ENCODE measurements at places on chromosomes 4 and X.

- no peak for DNase-seq
Observed at GRCh38 chrX:1824855-1825254, 210.0 kb downstream of the ASMT start.

GRCh38 chrX:22559506-22559905, 286.8 kb downstream of the CBLL2 start:
- DNase-seq: no peak

- no peak for DNase-seq
Observed at GRCh38 chrX:44971674-44972073, 98.7 kb downstream of the KDM6A start.

DNA sequence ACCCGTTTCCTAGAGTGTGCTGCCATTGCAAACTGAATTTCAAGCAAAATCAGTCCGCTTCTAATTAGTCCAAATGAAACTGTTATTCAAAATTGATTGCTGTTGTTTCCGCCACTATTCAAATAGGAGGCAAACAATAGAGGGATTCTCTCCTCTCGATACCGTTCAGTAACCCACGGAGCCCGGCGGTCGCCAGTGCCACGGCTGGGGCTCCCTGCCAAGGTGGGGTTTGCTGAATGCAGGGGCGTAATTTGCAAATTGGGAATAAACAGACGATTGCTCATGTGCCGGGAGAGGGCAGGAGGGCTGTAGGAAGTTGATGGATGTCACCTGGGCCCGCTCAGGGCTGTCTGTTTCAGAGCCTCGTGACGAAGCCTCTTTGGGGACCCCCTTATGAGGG, 8.8 kb downstream of the ADRA2C start:
- no peak for DNase-seq

GRCh38 chr4:36243355-36244256, 708 bp downstream of the ARAP2 start:
- DNase-seq: no peak

GRCh38 chr4:8856835-8857621, 14.6 kb downstream of the HMX1 start:
- DNase-seq: no peak

GRCh38 chr4:180253419-180253818, 1989.8 kb upstream of the TENM3 start:
- DNase-seq: no peak

DNA sequence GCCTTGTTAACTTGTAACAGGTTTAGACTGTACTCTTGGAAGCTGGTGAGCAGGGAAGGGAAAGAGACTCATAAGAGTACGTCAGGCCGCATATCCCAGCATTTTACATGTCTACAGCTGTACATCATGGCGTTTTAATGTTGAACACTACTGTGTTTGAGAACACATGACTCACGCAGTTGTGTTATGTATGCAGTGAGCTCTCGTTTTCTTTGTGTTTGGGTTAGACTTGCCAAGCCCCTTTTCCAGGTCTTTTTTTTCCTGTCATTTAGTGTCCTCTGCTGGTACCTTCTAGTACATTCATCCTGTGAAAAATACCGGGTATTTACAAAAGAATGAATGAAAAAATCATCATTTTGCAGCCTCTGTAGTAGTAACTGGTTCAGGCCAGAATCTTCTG, 35.3 kb downstream of the SMS start:
- DNase-seq: no peak

DNA sequence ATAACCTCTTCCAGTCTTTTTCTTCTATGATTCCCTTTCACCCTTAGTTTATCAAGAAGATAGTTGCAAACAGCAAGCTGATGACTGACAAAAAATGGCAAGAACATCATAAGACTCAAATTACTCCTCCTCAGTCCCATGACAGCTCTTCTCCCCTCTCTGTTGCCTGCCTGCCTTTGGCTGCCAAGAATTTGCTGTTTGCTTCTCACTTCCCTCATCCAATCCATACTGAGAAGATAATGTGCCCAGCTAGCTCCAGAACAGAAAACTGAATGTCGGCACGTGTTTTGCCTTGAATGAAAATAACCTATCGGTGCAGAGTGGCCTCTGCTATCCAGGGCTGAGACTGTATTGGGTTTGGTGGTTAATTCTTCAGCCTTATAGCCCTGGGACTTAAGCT, 192.1 kb downstream of the PPARGC1A start:
- no peak for DNase-seq

DNA sequence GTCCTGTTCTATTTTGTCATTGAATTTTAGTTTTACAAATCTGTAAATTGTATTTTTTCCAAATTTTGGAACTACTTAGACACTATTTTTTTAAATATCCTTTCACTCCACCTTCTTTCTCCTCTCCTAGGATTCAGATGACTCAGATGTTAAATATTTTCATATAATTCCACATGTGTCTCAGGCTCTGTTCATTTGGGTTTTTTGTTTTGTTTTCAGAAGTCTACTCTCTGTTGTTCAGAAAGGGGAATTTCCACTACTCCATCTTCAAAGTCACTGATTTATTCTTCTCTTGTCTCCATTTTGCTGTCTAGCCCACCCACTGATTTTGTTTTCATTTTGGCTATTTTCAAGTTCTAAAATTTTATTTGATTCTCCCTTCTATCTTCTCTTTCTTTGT, 264.0 kb upstream of the SLIT2 start:
- no peak for DNase-seq

- no peak for DNase-seq
Observed at GRCh38 chr4:159484864-159485263, 382.0 kb downstream of the RAPGEF2 start.

DNA sequence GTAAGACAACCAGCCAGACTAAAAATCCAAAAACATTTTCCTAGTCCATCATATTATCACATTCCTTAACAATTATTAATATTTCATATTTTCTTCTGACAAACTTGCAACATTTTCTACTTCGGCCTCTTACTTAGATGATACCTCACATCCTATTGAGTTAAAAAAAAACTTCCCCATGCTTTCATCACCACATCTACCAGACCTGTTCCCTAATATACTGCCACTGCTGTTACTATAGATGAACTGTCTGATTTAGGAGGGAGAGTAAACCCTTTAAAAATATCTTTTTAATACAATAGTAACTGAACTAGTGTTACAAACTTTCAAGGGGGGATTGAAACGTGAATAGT, 1.5 kb downstream of the FAM200B start:
- DNase-seq: no peak

DNA sequence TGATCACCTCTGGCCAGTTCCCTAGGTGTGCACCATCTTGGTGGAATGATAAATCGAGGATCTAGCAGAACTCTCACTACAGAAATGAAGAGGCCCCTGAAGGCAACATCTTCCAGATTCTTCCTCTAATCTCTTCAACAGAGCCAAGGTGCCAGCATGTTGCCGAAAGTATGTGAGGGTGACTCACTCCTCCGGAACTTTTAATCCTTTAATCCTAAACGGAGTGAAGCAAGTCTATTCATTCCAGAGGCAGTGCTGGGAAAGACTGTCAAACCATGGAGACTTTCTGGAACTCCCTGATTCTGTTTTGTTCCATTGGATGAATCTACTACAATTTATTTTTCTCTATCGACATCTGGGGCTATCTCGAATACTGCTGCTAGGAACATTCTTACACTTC, 68.7 kb downstream of the SUPT20HL2 start:
- no peak for DNase-seq

DNA sequence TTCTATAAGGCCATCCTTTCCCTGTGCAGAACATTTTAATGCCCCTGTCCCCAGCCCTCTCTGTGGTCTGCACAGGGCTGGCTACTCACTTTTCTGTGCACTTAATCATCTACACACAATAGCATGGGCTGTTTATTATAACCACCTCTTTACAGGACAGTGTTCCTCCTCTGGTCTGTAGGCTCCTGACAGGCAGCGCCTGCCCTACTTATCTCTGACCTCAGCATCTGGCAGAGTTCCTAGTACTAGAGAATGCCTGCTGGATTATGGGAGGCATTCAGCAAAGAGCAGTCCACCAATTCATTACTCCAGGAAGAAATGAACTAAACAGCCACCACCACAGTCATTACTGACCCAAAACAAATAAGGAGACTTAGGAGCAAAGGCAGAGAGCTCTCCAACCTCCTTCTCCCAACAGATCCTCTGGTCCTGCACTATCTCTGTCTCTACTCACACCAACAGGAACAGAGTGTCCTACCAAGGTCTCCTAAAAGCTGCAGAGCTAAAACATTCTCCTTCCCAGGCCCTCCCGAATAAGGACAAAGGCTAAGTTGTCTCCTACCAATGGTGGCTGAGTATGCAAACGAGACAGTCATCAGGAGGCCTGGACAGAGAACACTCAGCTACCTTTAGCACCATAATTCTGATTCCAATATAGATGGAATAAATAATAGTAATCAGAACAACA, 279.2 kb downstream of the QDPR start:
- DNase-seq: no peak

DNA sequence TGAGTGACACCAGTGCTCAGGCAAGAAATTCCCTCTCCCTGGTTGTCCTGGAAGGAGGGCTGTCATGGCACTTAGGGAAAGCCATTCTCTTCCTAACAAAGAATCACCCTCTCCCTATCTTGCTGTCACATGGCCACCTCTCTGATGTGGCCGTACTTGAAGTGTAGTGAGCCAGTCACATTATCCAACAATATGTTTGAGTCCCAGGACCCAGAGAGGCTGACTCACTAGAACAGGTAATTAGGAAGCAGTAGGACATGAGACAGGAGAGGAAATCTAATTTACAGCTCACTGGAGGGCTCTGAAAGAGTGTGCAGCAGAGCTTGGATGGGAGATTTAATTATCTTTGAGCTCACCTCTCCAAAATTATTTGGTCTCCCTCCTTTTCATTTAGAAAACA, 299.1 kb downstream of the ARHGAP24 start:
- no peak for DNase-seq

GRCh38 chr4:108160741-108161352, 7.9 kb downstream of the LEF1 start:
- no peak for DNase-seq

GRCh38 chr4:2799224-2799911, 6.5 kb downstream of the SH3BP2 start:
- no peak for DNase-seq

DNA sequence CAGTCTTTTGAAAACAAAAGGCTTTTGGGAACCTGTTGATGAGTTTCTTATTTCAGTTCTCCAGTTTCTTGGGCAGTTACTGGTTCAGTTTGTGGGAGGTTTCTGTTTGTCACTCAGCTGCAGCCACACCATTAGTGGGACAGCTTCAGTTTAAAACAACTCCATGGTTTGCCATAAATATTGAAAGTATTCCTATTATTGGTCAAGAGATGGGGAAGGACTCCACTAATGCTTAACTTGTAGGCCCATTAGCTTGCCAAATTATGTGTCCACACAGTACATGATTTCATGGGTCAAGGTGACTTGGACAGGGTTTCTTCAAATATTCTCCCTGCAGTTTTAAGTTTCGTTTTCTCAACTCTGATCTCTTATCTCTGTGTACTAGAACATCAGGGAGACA, 15.5 kb upstream of the ASIC5 start:
- DNase-seq: no peak

DNA sequence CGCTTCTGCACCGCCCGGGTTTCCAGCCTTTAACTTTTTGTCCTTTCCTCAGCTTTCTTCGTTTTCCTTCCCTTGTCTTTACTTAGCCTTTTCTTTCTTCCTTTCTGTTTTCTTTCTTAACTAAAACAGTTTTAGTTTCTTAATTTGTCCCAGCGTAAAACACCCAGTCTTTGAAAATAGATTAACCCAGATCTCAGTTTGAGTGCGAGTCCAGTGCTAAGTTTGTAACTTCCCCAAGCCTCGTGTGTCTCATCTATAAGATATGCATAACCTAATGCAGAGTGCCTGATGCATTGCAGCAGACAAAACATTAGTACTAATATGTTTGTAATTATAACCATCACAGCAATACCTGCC, 460 bp upstream of the GEMIN8 start:
- DNase-seq: no peak

GRCh38 chr4:120869613-120870278, 52.8 kb downstream of the PRDM5 start:
- no peak for DNase-seq

DNA sequence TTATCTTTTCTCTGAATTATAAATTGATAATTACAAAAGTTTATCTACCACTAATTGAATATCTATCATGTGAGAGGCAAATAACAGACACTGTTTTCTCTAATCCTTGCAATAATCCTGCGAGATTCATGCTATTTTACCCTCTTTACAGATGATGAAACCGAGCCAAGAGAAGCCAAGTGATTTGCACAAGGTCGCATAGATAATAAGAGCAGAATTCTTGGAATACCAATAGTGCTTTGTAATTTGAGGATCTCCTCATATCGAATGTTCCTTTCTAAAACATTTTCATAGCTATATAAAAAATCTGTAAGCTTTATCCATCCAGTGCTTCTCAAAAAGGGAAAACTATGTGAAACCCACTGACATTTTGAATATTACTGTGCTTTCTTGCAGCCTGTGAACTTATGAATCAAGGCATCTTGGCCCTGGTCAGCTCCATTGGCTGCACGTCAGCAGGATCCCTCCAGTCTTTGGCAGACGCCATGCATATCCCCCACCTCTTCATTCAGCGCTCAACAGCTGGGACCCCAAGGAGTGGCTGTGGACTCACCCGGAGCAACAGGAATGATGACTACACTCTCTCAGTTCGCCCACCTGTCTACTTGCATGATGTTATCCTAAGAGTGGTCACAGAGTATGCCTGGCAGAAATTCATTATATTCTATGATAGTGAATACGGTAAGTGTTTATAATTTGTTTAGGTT, 743.8 kb upstream of the ATOH1 start:
- DNase-seq: no peak

DNA sequence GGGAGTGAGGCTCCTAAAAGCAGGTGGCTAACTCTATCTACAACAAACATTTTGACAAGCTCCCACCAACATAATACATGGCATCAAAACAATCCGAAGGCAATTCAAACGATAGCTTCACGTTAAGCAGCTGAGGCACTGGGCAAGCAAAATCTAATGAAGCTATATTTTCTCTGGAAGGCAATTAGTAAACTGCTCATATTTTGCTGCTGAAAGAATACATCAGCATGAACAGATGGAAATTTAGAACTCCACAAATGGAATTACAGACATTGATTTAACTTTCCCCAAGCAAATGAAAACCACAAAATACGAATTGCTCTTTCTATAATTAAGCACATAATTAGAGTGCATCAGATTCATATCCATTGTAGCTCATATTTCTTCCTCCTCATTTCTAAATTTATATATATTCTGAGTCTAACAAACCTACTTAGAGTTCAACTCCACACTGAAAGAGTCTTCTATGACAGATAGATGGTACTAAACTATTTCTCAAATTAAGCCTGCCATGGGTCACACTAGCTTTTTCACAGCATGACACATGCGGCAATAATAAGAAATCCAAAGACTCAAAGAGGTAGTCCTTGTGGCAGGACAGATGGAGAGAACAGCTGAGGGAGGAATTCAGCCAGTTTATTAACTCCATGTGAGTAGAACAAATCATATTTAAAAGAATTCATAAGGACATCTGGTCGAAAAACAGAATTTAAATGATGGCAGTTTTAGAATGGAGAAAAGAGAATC, 305.4 kb downstream of the MAPK10 start:
- DNase-seq: no peak

GRCh38 chrX:28552322-28552721, 34.9 kb upstream of the IL1RAPL1 start:
- no peak for DNase-seq

GRCh38 chr4:156547891-156548290, 423.7 kb downstream of the PDGFC start:
- no peak for DNase-seq
